HAP-1 (cell line): ENCODE measurements at places on chromosomes 7 and 10.

- no peak for DNase-seq
These were observed 19.6 kb upstream of the MACC1 start for GRCh38 chr7:20236790-20237189.

GRCh38 chr10:67770537-67770936 is 67.5 kb downstream of the DNAJC12 start:
- no peak for DNase-seq

GRCh38 chr10:4070921-4071660 is 286.1 kb upstream of the KLF6 start:
- DNase-seq = no peak

DNA sequence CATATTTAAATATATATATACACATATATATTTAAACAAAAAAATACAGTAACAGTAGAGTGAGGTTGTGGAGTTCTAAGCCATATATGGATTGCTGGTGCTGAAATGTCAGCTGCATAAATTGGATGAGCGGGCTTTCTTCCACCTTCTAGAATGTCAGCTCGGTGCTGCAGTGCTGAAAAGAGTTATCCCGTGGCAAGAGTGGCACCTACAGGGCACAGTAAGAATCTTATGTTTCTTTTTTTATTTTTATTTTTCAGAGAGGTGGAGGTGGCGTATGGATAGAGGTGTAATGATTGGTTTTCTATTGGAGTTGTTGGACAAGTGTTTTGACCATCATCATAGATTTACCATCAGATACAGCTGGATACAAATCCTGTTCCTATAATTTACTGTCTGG is 86.2 kb upstream of the DYNC1I1 start:
- DNase-seq = peak; percentile 41

DNA sequence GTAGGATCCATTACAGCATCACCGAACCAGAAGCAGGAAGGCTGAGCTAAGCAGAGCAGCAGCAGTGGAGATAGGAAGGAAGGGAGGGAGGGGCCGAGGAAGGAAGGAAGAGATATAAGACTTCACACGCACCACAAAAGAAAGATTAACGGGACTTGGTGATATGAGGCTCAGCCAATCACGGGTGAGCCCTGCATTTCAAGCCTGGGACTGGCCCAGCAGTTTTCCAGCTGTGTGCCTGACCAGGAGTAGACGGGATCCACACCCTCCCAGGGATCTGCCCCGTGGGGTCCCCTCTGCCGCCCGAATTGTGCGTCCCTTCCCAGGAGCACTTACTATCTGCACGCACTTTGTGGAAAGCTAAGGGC is 16.2 kb downstream of the ATG9B start:
- no peak for DNase-seq
